Activated T-helper 17 cell treated with anti-CD3 and anti-CD28 coated beads, Interleukin-2, amount 50 U/mL, for 72 hours (primary cell): ENCODE measurements at places on chromosomes 11 and 22.

- no peak for ATAC-seq
These were observed 21.4 kb upstream of the BMAL1 start for GRCh38 chr11:13256216-13256615.

GRCh38 chr22:39405346-39406085, 5.9 kb downstream of the TAB1 start:
- ATAC-seq: no peak

DNA sequence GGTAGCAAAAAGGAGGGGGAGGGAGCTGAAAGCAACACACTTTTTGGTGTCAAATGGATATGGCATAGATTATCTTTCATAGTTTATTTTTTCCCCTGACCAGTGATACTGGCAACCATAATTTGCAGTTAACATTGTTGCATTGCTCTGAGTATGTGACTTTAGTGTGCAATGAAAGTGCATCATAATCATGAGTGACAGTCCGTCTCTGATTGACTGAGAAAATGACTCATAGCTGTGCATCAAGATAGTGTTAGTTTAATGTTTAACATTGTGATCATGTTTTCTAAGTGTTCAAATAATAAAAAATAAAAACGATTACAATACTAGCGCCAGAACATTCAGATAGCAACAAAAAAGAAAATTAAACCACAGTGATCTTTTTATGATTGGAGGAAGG, 952.4 kb upstream of the TENM4 start:
- ATAC-seq: no peak

DNA sequence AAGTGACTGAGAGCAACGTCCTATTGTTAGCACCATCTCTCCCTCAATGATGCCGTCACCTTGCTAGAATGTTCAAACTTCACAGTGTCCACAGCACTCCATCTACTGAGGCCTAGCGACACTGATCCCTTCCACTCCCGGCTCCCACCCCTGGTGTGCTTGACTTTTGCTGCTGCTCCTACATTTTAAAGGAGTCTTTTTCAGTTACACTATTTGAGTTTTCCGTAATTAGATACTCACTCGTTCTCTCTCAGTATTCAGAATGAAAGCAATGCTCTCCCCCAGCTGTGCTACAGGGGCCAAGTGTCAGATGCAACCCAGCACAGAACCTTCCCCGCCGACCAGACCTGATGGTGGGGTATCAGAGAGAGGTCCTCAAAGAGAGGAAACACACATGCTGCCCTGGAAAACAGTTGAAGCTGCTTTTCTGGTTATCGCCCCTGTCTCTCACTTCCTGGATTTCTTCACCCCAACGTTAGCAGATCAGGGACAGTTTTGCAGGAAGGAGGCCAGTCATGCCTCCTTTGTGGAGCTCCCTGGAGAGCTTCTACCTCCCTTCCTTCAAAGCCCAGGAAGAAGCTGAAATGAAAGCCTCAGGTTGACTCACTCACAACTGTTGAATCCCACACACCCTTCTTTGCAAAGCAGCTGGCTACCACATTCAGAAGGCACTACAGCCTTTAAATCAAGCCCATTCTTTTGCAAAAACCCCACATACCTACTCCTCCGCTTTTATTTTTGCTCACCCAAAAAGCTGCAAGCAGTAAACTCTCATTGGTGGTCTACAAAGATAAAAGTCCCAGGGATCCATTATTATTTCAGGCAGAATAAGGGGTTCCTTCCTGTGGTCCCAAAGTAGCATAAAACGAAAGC, 23.5 kb downstream of the LARGE1 start:
- ATAC-seq: no peak

GRCh38 chr11:47861728-47862127, 13.6 kb upstream of the NUP160 start:
- ATAC-seq: peak; percentile 76

GRCh38 chr11:1852271-1852876, 510 bp upstream of the LSP1 start:
- ATAC-seq: no peak

- ATAC-seq: peak; percentile 65
These were observed 40.8 kb upstream of the ST14 start for GRCh38 chr11:130118636-130119387.

GRCh38 chr11:128155590-128155989, 431.8 kb downstream of the ETS1 start:
- peak; percentile 85 for ATAC-seq

DNA sequence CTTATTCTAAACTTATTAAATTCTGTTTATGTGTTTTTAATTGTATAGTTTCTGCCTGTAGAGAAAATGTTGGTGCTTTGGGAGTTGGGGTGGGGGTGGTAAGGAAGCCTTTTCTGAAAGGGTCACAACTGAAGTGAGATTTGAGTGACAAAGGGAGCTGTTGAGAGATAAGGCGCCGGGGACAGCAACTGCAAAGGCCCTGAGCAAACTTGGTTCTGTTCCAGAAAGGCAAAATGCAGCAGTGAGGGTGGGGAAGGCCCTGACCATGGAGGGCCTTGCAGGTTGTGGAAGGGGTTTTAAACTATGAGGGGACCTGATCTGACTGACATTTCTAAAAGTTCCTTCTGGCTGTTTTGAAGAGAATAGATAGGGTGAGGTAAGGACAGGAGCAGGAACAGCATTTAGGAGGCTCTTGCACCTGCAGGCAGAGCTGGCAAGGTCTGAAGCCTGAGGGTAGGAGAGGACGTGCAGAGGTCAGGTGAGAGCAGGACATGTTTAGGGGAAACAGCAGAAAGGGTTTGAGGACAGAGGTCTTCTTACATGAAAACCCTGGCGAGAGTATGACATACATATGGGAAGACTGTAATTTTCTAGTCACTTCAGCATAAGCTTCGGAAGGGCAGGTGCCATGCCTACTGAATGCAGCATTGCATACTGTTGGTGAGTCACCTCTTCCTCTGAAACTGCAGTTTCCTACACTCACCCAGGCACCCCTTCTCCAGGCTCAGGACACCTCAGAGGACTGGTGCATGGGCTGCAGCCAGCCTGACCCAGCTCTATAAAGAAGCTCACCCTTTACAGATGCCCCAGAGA, 190.7 kb downstream of the SNX19 start:
- no peak for ATAC-seq

DNA sequence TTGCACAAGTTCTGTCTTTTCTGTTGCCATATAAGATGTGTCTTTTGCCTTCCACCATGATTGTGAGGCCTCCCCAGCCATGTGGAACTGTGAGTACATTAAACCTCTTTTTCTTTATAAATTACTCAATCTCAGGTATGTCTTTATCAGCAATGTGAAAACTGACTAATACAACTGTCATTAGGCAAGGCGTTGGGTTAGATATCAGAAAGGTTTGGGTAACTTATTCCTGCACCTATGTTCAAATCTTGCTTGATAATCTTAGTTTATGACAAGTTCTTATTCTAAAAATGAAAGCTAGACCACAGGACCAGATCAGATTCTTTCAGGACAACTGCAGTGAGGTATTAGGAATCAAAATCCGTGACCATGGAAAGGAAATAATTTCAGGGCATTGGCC, 160.6 kb upstream of the BDNF start:
- no peak for ATAC-seq

DNA sequence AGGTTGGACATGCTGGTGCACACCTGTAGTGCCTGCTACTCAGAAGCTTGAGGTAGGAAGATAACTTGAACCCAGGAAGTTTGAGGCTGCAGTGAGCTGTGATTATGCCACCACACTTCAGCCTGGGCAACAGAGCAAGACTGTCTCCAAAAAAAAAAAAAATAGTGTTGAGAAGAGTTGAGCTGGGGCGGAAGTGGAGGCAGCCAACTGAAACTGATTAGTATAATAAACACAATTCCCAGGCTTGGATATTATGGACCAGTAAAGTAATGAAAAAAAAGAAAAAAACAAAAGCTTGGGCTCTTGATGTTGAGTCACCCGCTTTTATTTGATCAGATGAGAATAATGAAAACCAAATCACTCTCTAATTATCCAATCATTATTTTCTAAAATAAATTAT, 21.0 kb downstream of the LDLRAD3 start:
- no peak for ATAC-seq

DNA sequence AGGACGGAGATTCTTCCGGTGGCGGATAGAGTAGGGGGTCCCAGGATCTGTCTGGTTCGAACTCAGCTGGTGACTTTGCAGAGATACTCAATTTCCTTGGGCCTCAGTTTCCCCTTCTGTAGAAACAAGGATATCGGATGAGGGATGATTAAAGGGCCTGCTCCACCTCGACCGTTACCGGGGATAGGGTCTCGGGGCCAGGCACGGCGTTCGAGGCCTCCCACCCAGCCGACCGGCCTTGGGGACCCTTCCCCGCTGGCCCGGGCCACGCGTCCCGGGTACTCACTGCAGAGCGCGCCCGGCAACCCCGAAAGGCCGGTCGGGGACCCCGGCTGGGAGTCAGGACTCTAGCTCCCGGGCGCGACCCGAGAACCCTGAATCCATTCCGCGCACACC, 321 bp downstream of the RHBDD3 start:
- no peak for ATAC-seq

DNA sequence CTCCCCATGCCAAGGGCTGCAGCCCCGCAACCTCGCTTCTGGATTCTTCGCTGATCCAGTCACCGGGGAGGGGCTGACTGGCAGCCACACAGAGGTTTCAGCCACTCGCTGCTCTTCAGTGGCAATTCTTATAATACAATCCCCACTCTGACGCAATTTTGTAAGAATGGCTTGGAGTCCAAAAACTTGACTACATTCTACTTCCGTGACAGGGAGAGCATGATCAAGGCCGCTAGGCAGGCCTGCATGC, 14.9 kb downstream of the PPM1F start:
- ATAC-seq: no peak

- ATAC-seq: no peak
These were observed 63.2 kb upstream of the RRAS2 start for GRCh38 chr11:14422052-14422813.

DNA sequence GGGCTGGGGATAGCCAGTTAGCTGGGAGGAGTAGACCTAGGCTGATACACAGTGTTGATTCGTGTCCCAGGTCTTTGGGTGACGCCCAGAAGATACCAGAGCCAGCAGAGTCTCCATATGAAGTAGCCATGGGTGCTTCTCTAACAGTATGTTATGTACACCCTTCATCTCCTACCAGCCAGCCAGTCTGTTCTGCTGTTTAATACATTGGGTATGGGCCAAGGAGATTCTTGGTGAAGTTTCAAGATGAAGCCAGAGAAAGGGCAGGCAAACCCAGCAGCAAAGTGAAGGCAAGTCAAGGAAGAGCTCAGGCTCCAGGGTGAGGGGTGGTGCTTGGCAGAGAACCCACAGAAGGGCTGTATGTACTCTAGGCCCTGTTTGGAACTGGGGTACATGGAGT, 56.4 kb downstream of the PPFIBP2 start:
- ATAC-seq: no peak

DNA sequence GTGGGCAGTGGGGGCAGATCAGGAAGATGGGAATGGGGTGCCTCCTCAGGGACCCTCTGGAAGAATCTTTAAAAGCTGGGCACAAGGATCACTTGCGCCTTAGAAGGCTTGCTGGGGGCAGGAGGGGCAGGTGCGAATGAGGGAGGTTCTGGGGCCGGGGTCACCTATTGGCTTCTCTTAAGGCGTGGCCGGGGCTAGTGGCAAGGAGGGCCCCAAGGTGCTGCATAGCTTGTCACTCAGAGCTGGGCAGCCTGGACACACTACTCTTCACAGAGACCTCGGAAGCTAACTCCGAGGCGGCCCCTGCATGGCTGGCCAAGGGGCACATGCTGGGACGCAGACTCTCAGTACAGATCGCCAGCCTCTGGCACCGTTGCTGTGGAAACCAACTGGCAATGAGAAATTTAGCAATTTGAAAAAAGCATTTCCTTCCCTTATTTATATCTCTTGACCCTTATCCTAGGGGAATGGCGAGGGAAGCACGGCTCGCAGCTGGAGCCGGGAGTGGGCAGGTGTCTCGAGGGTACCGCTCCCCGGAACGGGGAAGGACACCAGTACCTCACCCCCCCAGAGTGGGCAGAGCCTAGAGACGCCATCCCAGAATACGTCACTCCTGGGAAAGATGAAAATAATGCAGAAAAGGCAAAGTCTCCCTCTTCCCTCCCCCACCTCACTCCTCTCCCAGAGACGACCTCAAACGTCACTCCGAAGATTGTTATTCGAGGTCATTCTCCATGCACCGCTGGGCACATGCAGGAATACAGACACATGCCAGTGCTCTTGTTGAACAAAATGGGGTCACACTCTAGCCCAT, 188.1 kb downstream of the CTTN start:
- ATAC-seq: no peak

DNA sequence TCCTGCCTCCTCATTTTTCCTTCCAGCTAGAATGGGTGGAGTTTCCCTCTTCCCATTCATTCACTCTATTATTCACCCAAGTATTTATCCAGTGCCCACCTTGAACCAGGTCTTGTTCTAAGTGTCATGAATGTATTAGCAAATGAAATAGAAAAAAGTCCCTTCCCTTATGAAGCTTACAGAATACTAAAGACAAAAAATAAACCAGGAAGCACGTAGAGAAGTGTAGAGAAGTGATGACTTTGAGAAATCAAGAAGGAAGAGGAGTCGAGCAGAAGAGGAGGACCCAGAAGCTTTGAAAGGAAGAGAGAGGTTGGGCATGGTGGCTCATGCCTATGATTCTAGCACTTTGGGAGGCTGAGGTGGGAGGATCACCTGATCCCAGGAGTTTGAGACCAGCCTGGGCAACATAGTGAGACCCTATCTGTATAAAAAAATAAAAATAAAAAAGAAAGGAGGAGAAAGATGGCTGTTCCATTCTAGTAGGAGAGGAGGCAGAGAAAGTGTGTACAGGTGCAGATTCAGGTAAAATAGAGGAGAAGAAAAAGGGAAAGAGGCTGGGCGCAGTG, 17.1 kb upstream of the SYVN1 start:
- ATAC-seq: no peak

- no peak for ATAC-seq
These were observed 39.4 kb downstream of the ZBTB16 start for GRCh38 chr11:114098927-114099326.

- ATAC-seq: no peak
These were observed 549.1 kb downstream of the INSC start for GRCh38 chr11:15663777-15664218.

DNA sequence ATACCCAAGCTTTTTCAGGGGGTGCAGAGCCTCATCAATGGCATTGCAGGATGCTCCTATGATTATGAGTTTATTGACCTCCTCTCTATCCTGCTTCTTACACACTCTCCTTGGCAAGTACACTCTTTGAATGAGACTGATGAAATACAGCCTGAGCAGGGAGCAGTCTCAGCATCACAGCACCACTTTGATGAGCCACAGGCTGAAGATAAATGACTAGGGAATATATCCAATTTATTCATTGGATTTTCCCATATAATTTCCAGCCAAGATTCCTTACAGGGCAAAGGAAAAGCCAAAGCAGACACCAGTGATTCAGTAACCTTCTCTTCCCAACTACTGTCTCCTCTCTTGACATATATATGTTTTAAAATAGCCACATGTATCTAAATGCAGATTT, 79.2 kb downstream of the CASP12 start:
- ATAC-seq: no peak

DNA sequence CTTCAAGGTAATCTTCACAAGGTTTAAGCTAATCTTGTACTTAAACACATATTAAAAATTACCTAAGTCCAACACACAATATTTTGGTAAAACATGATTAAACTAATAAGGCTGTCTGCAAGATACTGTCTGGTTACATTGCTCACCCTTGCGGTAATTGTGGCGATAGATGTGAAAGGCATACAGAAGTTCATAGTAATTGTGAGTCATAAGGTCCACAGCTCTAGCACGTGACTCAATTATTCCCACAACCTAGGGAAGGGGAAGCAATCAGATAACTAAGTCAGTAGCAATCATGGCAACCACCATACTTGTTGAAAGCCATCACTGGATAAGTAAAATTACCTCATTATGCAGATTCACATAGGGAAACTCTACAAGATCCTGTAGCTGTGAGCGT, 30.5 kb upstream of the FNBP4 start:
- ATAC-seq: peak; percentile 99
